ENCODE measurements at places on chromosomes 6 and 20.

GRCh38 chr6:152355166-152355565 lies 282.0 kb downstream of the SYNE1 start:
- no peak for DNase-seq

GRCh38 chr6:12485226-12485764 lies 195.1 kb downstream of the EDN1 start:
- no peak for DNase-seq

DNA sequence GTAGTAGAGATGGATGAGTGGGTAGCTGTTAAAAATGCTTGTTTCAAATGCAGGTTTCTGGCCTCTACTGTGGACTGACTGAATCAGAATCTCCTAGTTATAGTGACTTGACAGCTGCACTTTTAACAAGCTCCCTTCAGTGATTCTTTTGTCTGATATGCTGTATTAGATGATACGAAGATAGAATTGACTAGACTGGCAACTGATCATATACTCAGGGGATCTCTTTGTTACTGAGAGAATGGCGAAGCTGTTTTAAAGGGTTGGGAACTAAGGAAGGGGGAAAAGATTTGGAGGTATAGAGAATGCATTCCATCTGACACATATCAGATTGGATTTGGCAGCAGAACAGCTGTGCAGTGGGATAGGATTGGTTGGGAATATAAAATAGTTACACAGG lies 7.0 kb downstream of the ENPP4 start:
- DNase-seq = no peak

DNA sequence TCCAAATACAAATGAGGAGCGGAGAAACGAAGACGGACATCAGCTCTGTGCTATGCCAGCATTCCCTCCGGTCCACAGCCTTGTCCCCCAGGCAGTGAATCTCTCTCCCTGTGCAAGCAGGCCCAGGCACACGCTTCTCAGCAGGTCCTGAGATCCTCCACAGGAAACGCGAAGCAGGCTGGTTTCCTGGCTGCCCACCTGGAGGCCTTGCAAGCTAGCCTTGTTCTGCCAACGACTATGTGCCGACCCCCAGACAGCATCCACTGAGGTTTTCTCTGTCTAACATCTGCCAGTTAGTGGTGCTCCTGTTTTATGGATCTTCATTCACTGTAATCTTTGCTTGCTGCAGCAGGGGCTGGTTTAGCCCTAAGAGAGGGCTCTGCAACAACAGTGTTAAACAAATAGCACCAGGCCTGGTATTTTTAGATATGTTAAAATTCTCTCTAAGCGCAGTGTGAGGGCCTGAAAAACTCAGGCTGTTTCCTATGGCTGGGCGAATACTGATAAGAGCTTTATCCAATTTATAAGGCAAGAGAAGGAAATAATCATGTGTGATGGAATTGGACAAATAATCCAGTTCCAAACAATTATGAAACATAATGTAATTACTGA lies 386.0 kb upstream of the ARID1B start:
- no peak for DNase-seq

GRCh38 chr6:97294451-97294850 lies 11.4 kb upstream of the MMS22L start:
- DNase-seq = no peak

DNA sequence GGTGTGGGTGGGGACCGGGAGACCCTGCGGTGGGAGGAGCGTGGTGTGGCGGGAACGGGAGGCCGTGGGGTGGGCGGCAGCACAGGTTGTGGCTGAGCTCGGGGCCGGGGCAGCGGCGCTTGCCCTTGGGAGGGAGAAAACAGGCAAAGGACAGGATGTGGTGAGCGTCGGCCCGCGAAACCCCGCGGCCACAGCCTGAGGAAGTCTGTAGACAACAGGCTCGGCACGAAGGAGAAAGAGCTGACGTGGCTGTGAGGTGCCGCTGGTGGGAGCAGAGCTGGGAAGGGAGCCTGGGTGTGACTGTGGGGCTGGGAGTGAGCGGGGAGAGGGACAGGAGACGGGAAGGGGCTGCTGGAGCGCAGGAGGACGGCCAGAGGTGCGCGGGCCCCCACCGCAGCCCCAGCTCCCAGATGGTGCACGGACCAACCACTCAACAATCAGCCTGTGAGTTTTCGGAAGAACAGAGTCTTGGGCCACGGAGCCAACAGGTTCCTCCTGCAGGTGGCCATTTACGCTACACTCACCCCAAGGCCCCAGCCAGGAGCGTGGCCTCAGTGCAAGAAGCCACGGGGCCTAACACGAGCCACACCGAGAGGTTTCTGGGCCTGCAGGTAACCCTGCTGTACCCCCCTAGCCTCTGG lies 202.8 kb downstream of the DLL1 start:
- DNase-seq = no peak

DNA sequence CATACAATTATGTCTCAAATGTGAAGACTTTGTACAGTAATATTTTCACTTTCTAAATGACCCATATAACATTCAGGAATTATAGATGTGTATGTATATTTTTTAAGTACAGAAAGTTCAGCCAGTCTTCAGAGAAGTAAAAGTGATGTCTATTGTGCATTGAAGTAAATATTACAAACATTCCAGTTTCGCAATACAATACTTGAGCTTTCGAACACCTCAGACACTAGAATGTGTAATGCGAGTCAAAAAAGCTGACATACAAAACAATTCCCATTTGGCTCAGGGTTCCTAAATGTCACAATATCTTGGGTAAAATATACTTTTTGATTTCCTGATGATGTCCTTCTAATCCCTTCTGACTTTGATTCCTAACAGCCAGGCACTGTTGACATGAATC lies 101.4 kb downstream of the ZNF217 start:
- DNase-seq = no peak

DNA sequence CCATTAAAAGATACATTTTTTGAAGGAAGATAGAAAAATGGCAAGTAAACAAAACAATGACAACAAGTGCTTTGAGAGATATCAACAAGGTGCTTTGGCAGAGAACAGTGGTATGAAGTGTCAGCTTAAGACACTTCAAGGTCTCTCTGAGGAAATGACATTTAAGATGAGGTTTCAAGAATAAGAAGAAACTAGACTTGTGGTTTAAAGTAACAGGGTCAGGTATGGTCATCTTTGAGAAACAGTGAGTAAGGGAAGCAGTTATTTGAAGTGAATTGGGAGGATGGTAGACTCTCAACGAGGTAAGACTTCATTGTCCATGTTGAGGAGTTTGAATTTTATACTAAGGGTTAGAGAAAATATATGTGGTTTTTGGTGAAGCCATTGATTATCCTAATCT lies 77.8 kb downstream of the SYCP2L start:
- no peak for DNase-seq

DNA sequence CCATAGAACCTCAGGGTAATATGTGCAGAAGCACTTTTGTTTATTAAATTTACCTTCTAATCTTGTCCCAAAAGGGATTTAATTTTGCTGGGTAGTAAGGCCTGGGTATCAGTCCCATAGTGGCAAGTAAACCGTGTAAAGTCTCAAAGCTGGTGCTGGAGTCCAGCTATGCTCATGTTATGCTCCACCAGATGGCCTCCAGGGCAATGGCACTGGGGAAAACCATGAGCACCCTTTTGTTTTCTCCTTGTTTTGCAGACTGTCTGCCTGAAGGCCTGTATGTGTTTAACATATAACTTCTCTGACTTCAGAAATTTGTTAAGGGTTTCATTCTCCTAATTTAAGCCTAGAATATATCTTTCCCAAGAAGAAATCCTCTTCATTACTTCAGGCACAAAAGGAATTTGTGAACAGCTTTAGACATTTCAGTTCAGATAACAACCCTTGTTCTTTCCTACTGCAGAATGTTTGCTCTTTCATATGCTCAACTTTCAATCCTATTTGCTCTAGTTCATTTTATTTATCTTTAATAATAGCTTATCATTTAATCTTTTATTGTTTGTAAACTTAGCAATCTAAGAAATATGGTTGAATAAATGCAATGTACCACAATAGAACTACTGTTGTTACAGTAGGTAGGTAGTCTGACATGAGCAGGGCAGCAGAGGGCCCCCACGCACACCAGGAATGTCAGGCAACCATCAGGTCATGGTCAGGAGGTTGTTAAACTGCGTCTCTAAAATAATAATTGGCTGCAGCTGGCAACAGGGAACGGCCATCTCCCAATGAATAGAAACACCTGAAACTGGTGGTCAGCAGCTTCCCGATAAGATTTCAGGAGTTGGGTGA lies 162.8 kb downstream of the TENT5A start:
- DNase-seq = no peak

GRCh38 chr20:2817891-2818595 lies 1.9 kb downstream of the TMEM239 start:
- no peak for DNase-seq

GRCh38 chr6:36858407-36858981 lies 16.1 kb downstream of the PPIL1 start:
- DNase-seq = no peak

DNA sequence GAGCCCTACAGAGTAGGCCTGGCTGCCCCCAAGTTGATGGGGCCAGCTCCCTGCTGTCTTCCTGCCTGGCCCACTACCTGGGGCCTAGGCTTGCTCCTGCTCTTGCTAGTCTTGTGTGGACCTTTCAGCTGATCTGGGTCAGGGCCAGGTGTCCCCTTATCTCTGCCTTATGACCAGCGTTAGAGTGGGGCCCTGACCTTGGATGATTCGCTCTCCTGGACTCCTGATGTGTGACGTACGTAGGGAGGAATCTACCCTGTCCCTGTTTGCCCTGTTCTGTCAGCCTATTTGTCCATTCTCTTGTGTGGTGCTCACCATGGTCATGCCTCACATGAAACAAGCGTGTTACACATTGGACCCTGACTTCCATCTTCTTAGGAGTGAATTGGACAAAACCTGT lies 571.8 kb downstream of the QKI start:
- no peak for DNase-seq

DNA sequence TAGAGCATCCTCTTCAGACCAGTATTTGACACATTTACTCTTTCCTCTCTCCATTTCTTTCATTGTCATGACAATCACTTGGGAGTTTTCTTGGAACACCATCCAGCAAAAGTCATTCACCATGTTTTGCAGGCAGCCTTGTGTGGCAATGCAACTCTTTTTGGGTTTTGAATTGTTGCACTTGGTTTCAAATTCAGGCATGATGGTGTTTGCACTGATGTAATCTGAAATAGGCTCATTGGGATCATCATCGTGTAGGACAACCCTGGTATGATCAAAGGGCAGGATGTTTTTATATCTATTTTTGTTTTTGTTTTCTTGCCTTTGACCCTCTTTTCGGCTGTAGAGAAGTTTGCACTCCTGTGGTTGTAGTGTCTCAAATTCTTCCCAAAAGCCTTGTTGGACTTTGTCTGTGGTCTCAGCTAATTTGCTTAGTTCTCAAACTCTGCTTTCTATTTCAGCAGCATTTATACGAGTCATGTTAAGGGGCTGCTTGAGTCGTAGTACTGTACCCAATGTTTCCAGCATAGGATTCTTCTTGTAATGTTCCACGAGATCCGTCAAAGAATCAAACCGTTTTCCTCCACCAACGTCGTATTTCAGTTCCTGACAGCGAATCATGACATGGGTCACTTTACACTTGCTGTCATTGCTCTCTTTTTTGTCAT lies 160.8 kb upstream of the TNFAIP3 start:
- DNase-seq = no peak

- DNase-seq = peak; percentile 39
Observed at GRCh38 chr20:57388953-57389694, 2.1 kb upstream of the RBM38 start.

- no peak for DNase-seq
Observed at GRCh38 chr6:24431045-24431451, 28.3 kb downstream of the MRS2 start.

- no peak for DNase-seq
Observed at GRCh38 chr20:57212534-57213276, 53.7 kb downstream of the BMP7 start.

DNA sequence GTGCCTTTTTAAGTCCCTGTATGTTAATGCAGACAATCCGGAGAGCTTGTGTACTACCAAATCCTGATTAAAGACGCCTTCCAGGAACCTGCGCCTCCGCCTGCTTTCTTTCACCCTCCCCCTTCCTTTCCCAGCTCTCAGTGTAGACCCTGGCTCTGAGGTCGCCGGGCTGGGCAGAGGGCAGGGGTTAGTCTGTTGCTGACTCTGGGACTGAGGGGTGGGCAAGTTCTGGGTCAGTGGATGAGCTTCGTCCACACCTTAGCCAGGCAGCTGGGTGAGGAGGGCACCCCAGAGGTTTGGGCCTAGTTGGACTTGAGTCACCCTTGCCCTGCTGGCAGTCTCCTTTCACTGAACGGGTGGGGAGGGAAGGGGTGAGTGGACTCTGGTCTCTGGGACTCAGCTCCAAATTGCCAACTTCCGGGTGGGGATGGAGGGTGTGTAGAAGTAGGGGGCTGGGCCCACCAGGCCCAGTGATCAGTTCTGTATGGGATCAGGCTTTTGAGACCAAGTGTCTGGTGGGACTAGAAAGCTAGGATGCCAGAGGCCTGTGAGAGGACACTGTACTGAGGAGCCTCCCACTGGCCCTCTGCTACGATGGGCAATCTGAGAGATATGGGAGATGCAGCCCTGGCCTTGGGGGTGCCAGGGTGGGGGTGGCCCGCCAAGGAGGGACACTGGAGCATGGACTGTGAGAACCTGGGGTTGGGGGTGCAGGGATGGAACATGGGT lies 21.3 kb upstream of the SLC22A7 start:
- no peak for DNase-seq

DNA sequence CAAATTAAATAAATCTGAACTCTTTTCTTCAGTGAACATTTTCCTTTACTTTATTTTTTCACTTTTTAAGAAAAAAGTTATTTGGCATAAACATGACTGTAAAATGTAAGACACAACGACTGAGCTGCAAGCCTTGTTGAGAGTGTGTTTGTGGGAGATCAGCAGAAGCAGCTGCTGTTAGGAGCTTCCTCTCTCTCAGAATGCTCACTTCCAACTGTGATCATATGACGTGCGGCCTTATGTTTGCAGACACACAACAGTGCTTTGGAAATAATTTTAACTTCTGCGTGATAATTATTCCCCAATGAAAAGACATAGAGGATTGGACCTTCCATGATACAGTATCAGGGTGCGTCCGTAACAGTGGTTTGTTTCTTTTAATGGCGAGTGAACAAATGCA lies 104.0 kb downstream of the ARHGAP18 start:
- DNase-seq = no peak

DNA sequence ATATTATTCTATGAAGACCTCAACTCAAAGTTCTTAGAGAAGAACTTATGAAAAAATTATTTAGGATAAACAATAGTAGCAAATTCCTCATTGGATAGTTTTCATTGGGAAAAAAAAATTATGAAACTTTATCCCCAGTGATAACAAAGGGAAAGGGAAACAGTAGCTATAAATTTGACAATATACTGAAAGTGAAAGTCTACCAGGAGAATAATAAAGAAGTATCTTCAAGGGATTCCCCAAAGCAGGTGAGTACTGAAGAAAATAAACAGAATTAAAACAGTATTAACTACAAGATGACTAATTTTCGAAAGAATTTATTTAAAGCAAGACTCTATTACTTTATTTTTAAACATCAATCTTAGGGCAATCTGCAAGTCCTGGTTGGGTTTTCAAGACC lies 56.4 kb downstream of the REPS1 start:
- DNase-seq = no peak

Data from stimulated activated CD4-positive, alpha-beta T cell treated with anti-CD3 and anti-CD28 coated beads, Interleukin-15, amount 100 ng/mL, for 1 hour (primary cell).